ENCODE measurements at places on chromosomes 4 and X.

DNA sequence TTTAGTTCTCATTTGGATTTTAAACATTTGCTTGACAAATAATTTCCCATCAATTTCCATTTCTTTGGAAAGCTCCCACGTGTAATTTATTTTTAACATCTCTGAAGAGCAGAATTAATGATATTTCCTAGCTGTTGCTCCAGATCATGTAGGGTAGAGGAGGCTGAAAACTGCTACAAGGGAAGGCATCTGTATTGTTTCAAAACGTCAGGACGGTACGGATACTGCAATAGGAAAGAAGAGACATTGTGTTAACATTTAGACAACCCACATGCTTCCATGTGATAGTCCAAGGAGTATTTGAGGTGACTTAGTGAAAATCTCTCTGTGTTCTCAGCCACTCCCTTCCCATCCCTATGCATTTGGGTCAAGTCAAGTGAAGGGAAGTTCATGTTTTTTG is 15.4 kb upstream of the ADH1B start:
- DNase-seq: no peak

DNA sequence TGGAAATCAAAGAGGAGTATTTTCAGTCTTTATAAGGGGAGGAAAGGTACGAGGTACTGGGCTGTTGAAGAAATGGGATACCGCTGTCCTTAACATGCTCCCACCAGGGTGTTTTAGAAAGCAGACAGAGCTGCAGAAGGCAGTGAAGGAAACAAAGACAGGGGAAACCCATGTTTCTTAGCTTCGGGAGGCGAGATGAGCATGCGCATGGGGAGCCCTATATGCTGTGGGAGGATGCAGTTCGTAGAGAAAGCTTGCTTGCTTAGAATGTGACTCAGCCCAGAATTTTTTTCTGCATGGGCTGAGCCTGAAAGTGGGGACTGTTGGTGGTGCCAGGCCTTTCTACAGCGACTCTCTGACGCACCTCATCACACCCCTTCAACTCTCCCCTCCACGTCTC is 28.8 kb upstream of the SCOC start:
- DNase-seq: no peak

GRCh38 chr4:161650812-161651211 is 513.0 kb downstream of the FSTL5 start:
- DNase-seq: no peak

DNA sequence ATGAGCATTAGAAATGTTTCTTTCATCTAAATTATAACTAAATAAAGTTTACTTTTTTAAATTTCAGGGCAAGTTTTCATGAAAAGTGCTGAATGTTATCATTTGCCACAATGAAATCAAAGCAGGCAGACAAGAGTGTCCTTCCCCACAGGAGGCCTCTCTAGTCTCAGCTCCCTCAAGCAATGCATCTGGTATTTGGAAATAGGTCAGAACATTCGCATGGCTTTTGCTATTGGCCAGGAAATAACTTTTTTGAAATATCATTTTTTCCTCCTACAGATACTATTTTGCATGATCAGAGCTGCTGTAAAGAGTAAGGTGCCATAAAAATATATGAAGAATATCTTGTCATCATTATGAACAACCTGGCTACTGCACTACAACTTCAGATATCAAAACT is 41.1 kb downstream of the MAD2L1 start:
- DNase-seq: peak; percentile 24

DNA sequence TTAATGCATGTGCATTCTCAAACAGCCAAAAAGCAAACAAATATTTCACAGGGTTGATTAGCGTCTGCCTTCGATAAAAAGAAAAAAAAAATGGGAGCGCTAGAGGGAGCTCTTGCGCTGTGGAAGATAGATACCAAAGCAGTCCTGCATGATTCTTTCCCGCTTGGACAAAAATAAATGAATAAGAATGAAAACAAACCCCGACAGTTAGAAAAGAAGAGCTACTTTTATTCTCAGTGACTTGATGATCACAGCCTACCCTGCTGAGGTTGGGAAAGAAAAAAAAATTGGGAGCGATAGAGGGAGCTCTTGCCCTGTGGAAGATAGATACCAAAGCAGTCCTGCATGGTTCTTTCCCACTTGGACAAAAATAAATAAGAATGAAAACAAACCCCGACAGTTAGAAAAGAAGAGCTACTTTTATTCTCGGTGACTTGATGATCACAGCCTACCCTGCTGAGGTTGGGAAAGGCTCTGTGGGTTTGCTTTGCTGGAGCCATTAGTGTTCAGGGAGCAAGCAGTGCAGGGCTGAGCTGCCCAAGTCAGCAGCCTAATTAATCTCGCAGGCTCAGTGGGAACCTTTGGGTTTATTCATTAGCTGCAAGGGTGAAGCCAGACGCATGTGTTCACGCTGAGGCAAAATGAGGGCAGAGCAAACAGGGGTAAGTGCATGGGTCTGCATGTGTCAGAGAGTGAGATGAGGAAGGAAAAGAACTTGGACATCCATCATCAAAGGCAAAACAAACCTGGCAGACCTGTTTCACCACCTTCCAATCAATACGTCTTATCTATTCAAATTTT is 249.3 kb upstream of the PRKX start:
- DNase-seq: peak; percentile 1

DNA sequence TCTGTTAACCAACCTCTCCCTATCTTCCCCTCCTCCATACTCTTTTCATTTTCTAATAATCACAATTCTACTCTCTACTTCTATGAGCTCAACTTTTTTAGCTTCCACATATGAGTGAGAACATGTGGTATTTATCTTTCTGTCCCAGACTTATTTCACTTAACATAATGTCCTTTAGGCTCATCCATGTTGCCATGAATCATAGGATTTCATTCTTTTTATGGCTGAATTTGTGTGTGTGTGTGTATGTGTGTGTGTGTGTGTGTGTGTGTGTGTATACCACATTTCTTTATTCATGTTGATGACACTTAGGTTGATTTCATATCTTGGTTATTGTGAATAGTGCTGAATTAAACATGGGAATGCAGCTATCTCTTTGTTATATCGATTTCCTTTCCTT is 37.4 kb downstream of the RUFY3 start:
- no peak for DNase-seq

GRCh38 chrX:109952985-109953905 is 49.7 kb upstream of the TMEM164 start:
- DNase-seq: no peak

DNA sequence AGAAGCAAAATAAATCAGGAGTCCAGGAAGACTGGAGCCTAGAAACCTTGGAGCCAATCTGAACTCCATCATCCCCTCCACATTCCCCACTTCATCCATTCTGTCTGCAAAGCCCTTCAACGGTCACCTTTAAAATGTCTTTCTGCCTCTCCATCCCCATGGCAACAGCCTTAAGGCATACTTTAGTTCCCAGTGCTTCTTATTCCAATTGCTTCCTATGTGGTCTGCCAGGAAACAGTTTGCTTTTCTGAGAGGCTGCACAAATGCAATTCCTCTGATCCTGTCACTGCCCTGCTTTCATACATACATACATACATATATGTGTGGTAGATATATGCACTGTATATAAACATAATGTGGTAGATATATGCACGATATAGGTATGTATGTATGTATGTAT is 786 bp upstream of the MAGEH1 start:
- DNase-seq: no peak

DNA sequence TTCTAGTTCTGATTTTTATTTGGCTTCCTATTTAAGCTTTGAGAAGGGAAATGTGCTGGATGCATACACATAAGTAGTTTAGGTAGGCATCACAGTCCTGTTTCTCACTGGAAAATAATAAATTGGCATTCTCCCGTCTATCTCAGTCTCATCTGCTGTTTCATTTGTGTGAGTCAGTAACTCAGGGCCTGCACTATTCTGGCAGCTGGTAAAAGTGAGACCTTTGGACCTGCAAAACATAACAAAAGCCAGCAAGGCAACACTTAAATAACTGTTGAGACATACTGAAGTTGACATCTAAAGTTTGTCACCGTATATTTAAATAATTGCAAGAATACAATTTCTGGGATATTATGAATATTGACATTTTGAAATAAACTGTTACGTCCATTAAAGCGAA is 8.6 kb upstream of the UBQLN2 start:
- no peak for DNase-seq
